HFF-Myc (cell line): ENCODE measurements at places on chromosomes 3 and 15.

- DNase-seq = no peak
Observed at GRCh38 chr3:194686816-194687637, 1.3 kb downstream of the FAM43A start.

DNA sequence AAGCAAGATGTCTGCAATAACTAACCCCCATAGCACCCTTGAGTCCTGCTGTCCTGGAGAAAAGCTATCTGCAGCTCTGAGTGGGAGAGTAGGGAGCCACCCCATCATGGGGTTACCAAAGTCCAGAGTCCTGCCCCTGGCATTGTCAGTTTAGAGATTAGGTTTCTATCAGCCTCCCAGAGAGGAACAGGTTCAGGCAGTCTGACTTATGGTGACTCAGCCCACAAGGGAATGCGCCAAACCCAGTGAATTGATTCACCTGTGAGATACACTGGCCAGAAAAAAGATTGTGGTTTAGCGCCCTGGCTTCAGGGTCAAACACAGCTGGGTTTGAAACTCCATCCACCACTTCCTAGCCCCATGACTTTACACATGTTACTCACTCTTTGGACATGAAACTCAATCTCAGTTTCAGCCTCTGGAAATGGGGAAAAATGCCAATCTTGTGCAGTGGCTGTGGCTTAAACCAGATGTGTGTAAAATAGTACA, 263.6 kb upstream of the HES1 start:
- DNase-seq = peak; percentile 96

DNA sequence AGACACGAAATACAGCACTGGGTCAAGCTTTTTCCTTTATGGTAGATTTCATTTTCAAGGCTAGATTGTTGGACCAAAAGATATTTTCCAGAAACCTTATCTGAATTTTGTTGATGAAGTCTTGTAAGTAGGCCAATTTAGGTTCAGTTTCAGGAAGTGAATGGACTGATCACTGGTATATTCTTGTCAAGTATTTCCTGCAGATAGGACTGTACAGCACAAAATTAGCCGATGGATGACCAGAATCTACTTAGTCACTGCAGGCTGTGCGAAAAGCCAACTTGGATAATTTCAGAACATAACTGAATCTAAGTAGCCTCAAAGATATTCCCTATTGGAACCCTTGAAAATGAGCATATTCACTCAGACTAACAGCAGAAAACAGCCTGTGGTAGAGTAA, 206.5 kb downstream of the NR1D2 start:
- no peak for DNase-seq

- DNase-seq = no peak
Observed at GRCh38 chr3:51535146-51536019, 3.1 kb upstream of the RAD54L2 start.

GRCh38 chr3:130811557-130811956, 64.9 kb upstream of the PIK3R4 start:
- no peak for DNase-seq

GRCh38 chr3:56269755-56270535, 198.3 kb downstream of the ERC2 start:
- DNase-seq = no peak

DNA sequence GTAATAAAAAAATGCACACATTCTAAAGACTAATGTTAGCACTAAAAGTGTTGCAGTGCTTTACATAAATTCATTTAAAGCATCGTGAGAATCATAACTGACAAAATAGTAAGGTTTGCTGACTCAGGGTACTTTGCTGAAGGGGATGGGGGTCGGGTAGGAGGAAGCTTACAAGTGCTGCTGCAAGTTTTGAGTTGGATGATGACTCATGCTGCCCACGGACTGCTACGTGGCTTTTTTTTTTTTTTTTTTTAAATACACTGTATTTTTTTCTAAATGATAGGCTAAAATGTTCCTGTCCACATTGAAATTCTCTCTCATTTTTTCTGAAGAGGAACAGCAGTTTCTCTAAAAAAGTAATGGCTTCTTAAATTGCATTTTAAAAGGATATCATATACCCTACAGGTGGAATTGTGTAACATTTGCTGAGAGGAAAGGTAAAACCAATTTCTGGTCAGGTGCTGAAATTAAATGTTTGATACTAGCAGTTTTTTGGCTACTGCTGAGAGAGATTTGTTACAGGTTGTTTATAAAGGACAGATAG, 2.2 kb downstream of the MAPK6 start:
- peak; percentile 71 for DNase-seq

GRCh38 chr3:187974871-187975271, 179.1 kb upstream of the LPP start:
- no peak for DNase-seq

GRCh38 chr3:189567322-189567721, 63.9 kb upstream of the TP63 start:
- DNase-seq = no peak

DNA sequence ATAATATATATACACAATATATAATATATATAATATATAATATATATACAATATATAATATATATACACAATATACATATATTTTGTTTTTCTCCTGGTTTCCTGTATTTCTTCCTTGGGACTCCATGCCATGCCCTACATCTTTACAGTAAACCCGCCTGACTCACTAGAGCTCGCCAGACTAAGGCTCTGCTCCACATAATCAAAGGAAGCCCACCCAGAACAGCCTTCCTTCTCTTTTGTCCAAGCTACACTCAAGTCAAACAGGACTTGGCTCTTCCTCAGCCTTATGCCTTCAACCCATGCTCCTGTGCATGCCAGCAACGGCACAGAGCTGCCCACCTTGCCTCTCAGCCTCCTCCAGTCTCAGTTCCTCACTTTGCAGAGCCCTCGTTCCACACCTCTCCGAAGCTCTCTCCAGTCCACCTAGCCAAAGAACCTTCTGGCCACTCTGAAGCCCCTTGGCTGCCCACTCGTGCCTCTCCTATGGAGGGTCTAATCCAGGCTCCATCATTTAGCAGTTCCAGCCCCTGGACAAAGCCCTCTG, 109.1 kb downstream of the RFTN1 start:
- DNase-seq = no peak

DNA sequence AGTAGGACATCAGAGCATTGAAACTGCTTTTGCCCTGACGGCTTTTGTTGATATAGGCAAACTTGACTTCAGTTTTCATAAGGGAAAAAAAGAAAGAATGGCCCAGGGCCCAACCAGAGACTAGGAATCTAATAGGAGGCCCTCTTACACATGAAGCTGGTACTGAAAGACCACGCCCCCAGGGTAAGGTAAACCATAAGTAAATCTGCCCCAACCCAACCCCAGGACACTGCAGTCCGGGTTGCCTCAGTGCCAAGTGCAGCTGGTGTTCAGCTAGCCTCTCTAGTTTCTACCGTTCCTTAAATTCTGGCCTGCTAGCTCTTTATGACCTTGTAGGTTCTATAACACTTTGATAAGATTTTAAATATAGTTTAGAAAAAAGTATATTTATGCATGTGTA, 136.7 kb downstream of the AQP9 start:
- DNase-seq = no peak
